GM04503 (cell line): ENCODE measurements at places on chromosomes 11 and 22.

GRCh38 chr11:33388793-33389525 is 131.8 kb downstream of the HIPK3 start:
- DNase-seq = no peak

DNA sequence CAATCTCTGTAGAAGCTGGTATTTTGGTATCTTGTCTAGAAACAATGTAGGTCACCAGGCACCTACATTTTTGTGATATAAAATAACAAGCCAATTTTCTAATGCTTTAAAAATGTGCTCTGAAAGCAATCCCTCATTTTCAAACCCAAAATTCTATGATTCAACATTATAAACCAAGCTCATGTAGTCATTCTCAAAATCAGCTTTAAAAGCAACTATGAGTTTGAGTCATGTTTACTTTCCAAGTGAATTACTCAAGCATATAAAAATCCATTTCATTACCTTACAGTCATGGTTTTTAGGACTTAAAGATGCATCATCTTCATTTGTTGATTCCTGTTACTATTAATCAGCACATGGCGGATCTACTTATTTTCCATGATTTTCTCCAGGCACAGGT is 216.4 kb downstream of the GRM5 start:
- peak; percentile 51 for DNase-seq

DNA sequence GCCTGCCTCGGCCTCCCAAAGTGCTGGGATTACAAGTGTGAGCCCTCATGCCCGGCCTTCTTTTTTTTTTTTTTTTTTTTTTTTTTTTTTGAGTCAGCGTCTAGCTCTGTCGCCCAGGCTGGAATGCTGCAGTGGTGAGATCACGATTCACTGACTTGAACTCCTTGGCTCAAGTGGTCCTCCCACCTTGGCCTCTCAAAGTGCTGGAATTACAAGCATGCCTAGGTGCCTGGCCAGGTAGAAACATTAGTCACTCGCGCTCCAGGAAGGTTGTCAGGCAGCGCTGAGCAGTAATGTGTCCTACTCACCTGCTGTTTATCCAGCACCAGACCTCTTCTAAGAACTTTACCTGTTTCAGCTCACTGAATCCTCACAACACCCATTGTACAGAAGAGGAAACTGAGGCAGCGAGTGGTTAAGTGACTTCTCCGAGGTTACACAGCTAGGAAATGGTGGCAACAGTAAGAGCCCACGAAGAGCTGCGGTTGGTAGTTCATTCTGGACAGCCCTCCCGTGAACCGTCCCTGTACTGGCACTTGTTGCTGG is 496 bp upstream of the CST6 start:
- no peak for DNase-seq

DNA sequence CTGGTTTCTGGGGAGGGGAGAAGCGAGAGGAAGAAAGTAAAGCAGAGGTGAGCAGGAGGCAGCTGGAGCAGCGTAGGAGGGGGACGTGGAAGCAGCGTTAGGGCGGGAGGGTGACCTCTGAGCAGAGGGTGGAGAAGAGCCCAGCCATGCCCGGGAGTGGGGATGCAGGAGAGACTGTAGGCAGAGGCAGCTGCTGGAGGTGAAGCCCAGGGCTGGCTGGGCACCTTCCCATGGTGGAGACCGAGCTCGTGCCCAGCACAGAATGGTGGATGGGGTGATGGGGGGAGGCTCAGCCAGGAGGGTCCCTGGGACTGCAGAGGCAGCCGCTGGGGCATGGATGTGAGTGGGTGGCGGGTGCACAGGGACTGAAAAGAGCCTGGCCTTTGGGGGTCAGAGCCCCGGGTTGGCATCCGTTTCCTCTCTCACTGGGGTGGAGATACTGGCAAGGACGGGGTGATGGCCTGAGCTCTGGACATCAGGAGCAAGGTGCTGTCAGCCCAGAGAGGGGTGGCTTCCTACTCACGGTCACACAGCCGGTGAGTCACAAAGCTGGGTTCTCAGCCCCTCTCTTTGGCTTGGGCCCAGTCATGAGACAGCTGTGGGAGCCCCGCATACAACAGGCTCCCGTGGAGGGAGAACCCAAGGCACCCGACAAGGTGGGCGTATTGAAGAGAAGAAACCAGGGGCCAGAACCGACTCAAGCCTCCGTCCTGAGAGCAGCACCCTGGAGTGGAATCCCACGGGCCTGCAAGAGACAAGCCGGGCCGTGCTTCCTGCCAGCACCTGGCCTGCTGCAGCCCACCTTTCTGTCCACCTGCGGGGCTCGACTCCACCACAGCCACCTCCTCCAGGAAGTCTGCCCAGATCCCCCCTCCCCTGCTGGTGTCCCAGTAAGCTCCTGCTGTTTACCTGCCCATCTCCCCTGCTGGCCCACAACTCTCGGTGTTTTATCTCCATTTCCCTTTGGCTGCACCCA is 45.8 kb upstream of the FGF3 start:
- DNase-seq = no peak

DNA sequence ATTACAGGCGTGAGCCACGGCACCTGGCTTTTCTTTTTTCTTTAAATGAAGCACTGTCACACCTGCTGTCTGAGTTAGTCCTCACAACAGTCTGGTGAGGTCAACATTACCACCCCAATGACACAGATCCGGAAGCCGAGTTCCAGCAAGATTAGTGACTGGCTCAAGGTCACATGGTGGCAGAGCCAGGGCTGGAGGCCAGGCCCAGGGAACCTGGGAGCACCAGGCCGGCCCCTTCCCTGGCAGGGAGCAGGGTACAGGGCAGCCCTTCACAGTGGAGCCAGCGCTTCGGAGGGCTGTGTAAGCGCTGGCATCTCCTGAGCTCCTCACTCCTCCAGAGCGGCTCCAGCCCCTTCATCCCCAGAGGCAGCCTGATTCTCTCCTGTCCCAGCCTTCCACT is 118.7 kb downstream of the ST3GAL4 start:
- DNase-seq = no peak

- DNase-seq = no peak
These were observed 1.6 kb downstream of the GTPBP1 start for GRCh38 chr22:38707346-38707745.

GRCh38 chr11:128161436-128161835 is 425.9 kb downstream of the ETS1 start:
- no peak for DNase-seq

GRCh38 chr22:48918585-48919186 is 909.0 kb downstream of the BRD1 start:
- DNase-seq = no peak

DNA sequence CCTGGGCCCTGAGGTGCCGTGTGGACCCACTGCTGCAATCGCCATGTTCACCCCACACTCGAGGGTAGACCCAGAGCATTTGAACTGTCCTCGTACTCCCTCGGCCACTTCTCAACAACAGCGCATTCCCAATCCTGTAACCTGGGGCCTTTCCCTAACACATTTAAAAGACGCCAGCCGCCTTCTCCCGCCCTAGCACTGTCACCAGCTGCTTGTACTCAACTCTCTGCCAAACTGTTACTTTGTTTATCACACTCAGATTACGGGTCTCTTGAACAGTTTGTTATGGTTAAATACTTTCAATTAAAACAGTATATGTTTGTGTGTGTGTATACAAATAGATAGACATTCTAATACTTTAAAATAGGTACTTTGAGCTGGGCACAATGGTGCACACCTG is 20.7 kb downstream of the CDKN1C start:
- DNase-seq = no peak

DNA sequence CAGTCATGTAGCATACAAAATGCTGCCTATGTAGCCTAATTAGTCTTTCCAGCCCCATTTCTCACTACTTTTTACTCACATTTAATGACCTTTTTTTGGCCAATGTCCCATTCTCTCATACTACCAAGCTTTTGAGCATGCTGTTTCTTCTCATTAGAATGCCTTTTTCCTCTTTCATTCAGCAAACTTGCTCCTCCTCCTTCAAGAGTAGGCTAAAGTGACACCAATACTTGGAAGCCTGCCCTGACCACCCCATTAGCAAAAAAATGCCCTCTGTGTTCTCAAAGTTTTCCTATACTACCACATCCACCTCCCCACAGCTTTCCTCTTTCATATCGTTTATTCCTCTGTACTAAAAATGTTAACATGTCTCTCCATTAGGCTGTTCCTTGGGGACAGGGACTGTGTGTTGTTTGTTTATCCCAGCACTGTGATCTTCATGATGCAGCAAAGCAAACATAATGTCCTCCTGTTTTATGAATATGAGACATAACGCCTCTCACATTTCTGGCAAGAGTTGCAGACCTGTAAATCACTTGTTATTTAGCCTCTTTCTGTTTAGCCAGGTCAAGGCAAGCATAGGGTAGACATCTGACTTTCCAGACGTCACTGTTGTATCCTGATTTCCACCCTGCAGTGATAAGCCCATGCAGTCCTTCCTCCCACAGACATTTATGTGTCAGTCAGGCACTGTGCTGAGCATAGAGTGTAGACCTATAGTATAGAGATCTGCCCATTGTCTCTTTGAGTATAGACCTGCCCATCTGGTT is 62.0 kb upstream of the UCP3 start:
- DNase-seq = no peak

- DNase-seq = no peak
These were observed 35.8 kb downstream of the NADSYN1 start for GRCh38 chr11:71488681-71489270.

DNA sequence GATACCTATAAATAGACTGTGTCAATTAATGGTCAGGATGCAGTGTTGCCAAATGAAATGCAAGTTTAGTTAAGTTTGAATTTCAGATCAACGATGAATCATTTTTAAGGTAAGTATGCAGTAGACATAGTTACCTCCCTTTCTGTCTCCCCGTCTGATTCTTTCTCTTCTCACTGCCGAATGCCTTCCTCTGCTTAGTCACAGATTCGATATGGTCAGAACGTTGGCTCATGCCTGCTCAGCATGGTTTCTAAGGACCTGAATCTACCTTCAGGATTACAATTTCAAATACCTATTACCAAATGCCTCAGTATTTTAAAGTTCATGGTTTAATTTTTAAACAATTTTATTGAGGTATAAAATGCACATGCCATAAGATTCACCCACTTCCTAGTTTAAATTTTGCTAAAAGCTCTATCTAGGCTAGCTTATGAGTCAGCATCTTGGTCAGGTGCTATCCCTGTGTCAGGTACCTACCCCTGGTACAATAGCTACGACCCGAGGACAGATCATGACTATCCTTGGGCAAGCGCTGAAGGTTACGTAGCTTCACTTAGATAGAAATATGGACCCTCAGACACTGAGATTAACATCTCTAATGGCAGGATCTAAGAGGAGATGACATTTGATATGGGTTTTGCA is 78.2 kb upstream of the SPON1 start:
- no peak for DNase-seq

- no peak for DNase-seq
These were observed 239.5 kb downstream of the ST3GAL4 start for GRCh38 chr11:126594921-126595367.

- DNase-seq = no peak
These were observed 25.2 kb downstream of the MORC2 start for GRCh38 chr22:30943368-30943767.

DNA sequence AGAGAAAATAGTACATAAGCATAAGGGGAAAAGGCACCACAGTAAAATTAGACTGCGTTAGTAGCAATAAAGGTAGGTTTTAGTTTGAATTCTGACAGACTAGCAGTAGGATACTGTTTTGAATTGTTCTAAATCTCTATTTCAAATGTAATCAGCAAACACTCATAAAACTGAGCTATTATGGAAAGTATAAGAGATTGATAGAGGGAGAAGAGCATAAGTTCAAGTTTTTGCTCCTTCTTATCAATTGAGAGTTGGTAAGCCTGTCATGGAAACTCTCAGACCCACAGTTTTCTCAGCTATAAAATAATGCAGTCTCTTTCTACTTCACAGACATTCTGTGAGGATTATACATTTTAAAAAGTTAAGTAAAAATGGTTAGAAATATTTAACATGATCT is 840.2 kb upstream of the CNTN5 start:
- no peak for DNase-seq

DNA sequence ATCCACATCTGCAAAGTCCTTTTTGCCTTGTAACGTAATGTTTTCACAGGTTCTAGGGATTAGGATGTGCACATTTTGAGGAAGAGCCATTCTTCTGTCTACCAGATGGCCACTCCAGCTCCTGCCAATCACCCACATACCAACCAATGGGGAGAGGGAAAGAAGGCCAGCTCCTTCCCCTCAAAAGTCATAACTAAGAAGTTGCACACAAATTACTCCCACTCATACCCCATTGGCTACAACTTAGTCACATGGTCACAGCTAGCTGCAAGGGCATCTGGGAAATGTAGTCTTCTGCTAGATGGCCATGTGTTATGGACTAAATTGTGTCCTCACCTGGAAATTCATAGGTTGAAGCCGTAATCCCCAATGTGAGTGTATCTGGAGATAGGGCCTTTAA is 15.4 kb upstream of the MYOD1 start:
- DNase-seq = no peak

- no peak for DNase-seq
These were observed 331.8 kb upstream of the SYN3 start for GRCh38 chr22:33389936-33390335.

GRCh38 chr11:111173221-111173620 is 72.3 kb upstream of the POU2AF2 start:
- no peak for DNase-seq

DNA sequence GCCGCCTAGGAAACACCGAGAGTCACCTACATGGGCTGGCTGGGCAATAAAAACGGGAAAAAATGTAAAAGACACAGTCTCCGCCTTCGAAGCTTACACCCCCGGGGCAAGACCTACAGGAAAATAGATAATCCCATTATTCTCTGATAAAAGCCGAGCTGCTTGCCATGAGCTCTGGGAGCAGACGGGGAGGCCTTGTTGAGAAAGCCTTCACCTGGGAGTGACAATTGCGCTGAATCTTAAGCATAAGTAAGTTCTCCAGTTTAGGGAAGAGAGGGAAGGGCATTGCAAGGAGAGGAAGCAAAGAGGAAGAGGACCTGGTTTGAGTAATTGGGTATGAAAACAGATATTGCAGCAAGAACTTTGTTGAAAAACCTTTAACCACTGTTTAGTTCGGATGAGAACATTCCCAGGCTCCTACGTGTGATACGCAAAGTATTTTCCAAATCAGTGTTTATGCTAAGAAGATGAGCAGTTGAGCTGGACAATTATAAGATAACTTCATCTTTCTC is 813 bp upstream of the BTBD10 start:
- DNase-seq = no peak

DNA sequence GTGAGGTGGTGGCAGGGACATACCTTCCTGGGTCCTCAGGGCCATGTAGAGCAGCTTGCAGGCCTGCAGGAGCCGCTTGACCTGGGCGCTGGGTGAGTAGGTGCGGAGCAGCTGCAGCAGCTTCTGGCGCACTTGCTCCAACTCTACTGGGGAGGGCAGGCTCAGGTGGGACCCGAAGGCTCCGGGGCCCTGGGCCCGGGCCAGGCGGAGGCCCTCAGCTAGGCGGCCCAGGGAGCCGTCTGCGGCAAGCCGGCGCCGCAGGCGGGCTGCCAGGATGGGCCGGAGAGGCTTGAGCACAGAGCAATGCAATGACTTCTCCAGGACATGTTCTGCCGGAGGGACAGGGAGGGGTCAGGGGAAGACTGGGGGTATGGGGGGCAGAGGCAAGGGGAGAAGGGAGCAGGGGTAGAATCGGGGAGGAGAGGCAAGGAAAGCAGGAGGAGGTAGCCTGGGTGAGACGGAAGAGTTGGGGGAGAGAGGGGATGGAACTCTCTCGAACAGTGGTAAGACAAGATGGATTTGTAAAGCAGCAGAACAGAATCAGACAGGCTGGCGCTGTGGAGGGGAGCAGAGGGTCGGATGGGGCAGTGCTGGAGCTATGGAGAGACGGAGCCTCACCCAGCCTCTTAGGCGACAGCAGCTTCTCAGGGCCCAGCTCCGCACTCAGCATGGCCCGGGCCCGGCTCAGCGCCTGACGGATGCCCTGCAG is 2.2 kb downstream of the RIN1 start:
- DNase-seq = no peak
